ENCODE measurements at places on chromosomes 6 and 20. TPM values are rescaled to one million over a fixed set of nuclear protein-coding genes. Genes with fewer than 3 reads are reported as not detected.

- H3K4me1 ChIP-seq, result no peaks in the 10 kb centered on the region
- no peak overlapping the region for H3K4me3 ChIP-seq
- peak; percentile 75 for DNase-seq
- no peaks in the 10 kb centered on the region for H3K27me3 ChIP-seq
- H3K27ac ChIP-seq, result no peak overlapping the region
These were observed 15.9 kb downstream of the GPR31 start for GRCh38 chr6:167141667-167142432.

DNA sequence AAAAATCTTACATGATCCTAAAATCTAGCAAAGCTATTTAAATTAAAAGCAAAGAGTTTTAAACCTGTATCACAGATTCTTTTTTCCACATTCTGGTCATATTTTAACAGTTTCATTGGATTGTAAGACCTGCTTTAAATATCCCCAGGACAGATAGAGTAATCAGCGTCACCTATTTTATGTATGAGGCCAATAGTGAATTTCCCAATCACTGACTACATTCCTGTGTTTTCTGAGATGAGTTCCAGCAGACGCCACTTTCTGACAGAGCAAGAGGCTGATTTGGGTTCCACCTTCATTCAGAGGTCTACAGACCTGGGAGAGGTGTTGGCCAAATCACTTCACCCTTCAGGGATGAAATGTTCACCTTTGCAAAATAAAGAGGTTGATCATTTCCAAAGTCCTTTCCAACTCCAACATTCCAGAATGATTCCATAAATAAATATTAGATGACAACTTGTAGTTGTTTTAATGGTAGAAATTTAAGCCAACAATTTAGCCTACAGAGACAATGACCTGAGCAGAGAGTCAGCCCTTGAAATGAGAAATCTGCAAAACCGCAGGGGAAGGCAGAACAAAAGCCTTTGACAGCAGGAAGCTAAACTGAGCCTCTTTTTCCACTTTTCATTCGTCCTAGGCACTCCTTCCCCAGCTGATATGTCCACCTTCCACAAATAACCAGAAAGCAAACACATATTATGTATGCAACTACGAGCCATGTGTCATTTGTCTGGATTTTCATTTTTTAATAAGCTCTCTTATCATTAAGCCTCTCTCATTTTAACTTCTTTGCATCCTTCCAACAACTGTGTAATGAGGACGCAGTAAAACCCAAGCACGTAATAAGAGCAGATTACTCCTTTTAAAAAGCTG is 105.2 kb downstream of the TFAP2A start:
- H3K27me3 ChIP-seq, result no peaks in the 10 kb centered on the region
- no peak overlapping the region for H3K27ac ChIP-seq
- H3K36me3 ChIP-seq, result no peaks in the 10 kb centered on the region
- H3K4me1 ChIP-seq, result no peaks in the 10 kb centered on the region
- no peak overlapping the region for H3K4me3 ChIP-seq

The TSPO2 gene
- total RNA-seq, result 0.60 TPM

The MDC1 gene
- total RNA-seq, result 12.1 TPM

DNA sequence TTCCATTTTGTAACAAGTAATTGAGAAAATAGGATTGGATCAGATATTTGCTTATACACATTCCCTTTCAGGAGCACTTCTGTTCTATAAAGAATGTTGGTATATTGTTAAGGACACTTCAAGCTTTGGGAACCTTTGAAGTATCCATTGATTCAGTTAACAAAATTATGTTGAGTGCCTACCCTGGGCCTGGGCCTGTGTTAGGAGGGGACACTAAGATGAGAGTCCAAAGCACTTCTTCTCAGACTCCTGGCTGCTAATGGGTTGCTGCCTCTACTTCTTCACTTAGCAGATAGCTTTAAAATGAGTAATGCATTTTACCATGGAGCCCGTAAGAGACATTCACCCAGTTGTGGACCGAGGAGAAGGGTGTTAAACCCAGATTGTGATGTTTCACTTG is 40.3 kb downstream of the PTPN1 start:
- no peak for DNase-seq
- no peak overlapping the region for H3K27ac ChIP-seq
- no peaks in the 10 kb centered on the region for H3K36me3 ChIP-seq
- H3K27me3 ChIP-seq, result no peaks in the 10 kb centered on the region
- H3K4me3 ChIP-seq, result no peak overlapping the region

GRCh38 chr20:63734946-63735858 is 1.3 kb upstream of the LIME1 start:
- H3K4me3 ChIP-seq, result peak overlapping the region; percentile 75
- H3K27ac ChIP-seq, result no peak overlapping the region
- no peaks in the 10 kb centered on the region for H3K36me3 ChIP-seq
- peak; percentile 86 for DNase-seq
- H3K4me1 ChIP-seq, result peaks cover 9% of the 10 kb centered on the region

The FAM83B gene
- total RNA-seq, result 0.17 TPM

The SFTA2 gene
- not detected for total RNA-seq

The PARD6B gene
- 10.4 TPM for total RNA-seq

The SLPI gene
- 164 TPM for total RNA-seq

GRCh38 chr20:19735446-19735845 is 22.6 kb upstream of the RIN2 start:
- no peaks in the 10 kb centered on the region for H3K36me3 ChIP-seq
- DNase-seq, result no peak
- H3K27me3 ChIP-seq, result no peaks in the 10 kb centered on the region
- H3K4me3 ChIP-seq, result no peak overlapping the region

The DYNLT2 gene
- 0.79 TPM for total RNA-seq

The NKX2-4 gene
- not detected for total RNA-seq

The KCNK15 gene
- total RNA-seq, result 0.18 TPM

DNA sequence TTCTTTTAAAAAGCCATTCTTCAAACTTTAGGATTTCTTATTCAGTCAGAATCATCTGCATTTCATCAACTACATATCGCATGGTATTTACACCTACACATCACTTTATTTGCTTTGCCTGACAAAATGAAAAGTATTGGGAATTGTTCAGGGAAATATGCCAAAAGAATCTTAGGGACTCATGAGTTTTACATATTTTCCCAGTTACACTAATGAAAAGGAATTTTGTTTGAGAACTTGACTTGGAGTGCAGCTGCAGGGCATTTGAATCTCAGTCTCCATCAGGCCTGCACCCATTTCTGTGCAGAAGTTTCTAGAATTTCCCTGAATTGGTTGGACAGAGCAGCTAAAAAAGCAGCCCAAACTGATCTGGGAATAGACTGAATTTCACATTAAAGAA is 65.3 kb downstream of the MTHFD1L start:
- no peak overlapping the region for H3K4me3 ChIP-seq
- no peak for DNase-seq
- no peaks in the 10 kb centered on the region for H3K4me1 ChIP-seq
- no peak overlapping the region for H3K27ac ChIP-seq
- H3K36me3 ChIP-seq, result no peaks in the 10 kb centered on the region

The DLK2 gene
- not detected for total RNA-seq

- H3K4me1 ChIP-seq, result no peaks in the 10 kb centered on the region
- no peaks in the 10 kb centered on the region for H3K36me3 ChIP-seq
These were observed 481.5 kb downstream of the CD109 start for GRCh38 chr6:74177506-74177905.

GRCh38 chr6:17902974-17903373 is 84.5 kb downstream of the KIF13A start:
- no peak overlapping the region for H3K4me3 ChIP-seq
- peaks cover 4% of the 10 kb centered on the region for H3K4me1 ChIP-seq
- no peaks in the 10 kb centered on the region for H3K36me3 ChIP-seq
- DNase-seq, result no peak
- no peak overlapping the region for H3K27ac ChIP-seq
- no peaks in the 10 kb centered on the region for H3K27me3 ChIP-seq

The HLA-DQA2 gene
- 7.7 TPM for total RNA-seq

The SIRPB1 gene
- total RNA-seq, result 5.1 TPM

Data from right lobe of liver (tissue), 6 donors.